Jurkat, Clone E6-1 (cell line): ENCODE measurements at places on chromosomes 5 and 9.

DNA sequence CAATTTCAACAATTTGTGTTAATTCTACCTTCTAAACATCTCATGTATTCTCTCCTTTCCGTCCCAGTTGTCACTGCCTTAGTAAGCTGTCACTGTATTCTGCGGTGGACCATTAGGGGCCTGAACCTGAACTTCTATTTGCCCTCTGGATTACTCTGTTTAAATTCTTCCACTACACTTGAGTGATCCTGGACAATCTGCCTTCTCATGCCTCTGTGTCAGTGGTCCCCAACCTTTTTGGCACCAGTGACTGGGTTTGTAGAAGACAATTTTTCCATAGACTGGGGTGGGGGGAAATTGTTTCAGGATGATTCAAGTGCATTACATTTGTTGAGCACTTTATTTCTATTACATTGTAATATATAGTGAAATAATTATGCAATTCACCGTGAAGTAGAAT is 1157.6 kb upstream of the SEMA6A start:
- no peak for DNase-seq

DNA sequence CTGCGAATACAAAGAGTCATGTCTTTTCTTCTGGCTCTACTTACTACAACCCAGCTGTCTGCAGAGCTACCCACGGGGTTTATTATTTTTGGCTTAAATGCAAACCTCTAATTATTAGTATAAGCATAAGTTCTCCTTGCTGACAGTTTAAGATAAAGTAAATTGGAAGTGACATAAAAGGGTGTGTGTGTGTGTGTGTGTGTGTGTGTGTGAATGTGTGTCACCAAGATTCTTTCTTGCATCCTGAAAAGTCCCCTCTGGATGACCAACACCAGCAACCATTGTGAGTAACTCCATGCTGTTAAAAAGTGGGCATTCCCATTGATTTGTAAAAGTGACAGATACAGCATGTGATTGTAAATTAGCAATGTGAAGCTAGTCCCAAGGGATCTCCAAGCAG is 803.8 kb upstream of the ZNF608 start:
- DNase-seq: no peak

GRCh38 chr5:112253478-112254250 is 165.4 kb downstream of the EPB41L4A start:
- DNase-seq: no peak

DNA sequence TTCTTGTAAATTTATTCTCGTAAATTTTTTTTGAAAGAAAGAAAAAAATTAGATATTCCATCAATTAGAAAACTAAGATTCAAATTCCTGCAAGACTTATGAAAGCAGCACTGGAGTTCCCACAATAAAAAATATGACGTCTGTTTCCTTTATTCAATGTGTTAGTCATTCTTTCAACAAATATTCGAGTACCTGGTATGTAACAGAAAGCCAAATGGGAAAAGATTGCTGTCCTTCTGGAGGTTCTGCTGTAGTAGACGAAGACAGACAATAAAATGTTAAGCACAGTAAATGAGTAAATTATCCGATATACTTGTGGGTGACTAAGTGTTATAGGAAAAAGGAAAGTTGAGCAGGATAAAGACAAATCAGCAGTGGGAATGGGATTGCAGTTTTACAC is 92.2 kb downstream of the ADAMTSL1 start:
- no peak for DNase-seq

DNA sequence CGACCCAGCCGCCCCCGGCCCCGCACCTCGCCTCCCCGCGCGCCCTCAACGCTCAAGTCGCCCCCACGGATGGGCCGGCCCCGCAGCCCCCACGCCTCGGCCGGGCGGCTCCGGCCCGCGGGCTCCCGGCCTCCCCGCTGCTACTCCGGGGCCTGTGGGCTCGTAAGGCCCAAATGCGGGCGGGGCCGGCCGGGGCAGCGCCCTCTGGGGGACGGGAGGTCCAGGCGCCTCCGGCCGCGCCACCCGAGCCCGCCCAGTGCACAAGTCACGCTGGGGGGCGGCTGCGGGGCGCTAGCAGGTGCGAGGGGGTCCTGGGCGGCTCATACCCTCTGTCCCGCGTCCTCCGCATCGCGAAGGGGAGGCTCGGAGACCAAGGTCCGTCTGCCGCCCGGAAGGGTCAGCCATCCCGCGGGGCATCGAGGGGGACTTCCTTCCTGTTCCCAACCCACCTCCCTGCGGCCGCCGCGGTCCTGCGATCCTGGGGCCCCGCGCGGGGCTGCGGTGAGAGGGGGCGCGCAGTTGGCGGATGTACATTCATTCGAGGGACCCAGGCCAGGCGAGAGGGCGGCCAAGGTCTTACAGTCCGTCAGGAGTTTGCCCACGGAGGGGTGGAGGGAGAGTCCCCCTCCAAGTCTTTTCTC is at the start of gene CIZ1:
Gene CIZ1 (minus strand): TSS at position 167 of the 641 bp plus-strand sequence. CDS start 715 bp downstream, outside the sequence.
- DNase-seq: peak; percentile 52

DNA sequence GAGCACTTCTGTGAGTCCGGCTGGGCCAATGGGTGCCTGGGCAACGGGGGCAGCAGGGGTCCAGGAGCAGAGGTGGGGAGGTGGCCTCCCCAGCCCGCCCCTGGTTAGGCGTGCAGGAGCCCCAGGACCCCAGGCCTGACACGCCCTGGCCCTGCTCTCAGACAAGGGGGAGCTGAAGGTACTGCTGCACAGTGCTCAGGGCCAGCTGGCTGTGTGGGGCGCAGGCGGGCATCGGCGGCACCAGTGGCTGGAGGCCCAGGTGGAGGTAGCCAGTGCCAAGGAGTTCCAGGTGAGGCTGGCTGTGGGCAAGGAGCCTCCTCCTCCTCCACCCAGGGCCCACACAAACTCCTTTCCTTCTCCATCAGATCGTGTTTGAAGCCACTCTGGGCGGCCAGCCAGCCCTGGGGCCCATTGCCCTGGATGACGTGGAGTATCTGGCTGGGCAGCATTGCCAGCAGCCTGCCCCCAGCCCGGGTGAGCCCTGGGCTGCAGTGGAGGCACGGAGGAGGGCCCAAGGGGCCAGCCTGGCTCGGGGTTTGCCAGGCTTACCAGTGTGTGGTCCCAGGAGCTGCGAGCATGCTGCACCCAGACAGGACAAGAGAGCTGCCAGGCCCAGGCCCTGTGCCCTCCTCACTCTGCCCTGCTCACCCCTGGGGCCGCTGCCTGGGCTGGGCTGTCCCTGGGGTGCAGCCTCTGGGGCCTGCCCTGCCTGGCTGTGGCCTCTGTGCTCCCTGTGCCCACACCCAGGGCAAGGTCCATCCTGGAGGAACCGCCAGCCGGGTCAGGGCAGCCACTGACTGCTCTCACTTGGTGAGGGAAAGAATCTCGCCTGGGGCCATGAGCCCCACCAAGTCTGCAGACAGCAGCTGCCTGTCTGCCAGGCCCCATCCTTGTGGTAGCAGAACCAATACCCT is 7.0 kb downstream of the MAMDC4 start:
- no peak for DNase-seq

DNA sequence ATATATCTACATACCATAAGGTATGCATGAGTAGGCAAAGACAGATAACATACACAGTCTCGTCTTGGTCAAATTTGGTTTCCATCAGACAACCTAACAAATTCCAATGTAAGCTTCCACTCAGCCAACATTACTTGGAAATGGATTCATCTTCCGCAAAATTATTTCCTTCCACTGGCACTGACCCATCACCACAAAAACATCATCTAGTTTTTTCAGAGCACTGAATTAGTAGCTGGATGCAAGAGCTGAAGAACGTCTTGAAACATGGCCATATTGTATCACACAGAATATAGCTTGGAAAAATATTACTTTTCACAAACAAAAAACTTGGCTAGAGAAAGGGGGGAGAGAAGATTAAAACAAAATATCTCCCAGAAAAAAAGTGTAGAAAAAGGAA is 73.5 kb downstream of the EFNA5 start:
- no peak for DNase-seq

DNA sequence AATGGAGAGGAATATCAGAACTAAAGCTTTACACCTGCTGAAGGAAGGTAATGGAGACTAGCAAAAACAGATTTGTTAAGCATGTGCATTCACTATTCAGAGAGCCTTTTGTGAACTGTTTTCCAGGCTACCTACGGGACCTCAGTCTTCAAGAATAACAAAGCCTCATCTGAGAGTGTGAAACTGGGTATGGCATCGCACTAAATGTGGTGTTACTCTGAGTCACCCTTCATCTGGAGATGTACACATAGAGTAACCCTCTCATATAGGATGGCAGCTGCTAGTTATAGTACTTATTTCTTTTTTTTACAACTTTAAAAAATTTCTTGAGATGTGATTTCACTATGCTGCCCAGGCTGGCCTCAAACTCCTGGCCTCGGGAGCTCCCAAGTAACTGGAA is 306.8 kb downstream of the ZNF608 start:
- DNase-seq: no peak

DNA sequence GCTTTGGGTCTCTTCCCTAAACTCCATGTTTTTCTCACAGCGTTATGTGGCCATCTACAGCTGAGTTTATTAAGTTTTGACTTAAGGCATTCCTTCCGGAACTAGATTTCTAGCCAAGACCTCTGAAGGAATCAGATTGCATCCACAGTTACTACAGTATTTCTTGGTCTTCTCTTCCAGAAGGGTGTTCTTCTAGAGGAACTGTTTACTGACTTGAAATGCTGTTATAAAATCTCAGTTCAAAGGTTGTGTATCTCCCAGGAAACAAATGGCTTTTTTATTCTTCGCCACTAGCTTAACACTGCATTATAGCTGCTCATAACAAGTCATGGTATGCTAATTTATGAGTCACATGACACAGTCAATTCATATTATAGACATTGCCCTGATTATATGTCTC is 55.3 kb upstream of the RAD23B start:
- DNase-seq: no peak

DNA sequence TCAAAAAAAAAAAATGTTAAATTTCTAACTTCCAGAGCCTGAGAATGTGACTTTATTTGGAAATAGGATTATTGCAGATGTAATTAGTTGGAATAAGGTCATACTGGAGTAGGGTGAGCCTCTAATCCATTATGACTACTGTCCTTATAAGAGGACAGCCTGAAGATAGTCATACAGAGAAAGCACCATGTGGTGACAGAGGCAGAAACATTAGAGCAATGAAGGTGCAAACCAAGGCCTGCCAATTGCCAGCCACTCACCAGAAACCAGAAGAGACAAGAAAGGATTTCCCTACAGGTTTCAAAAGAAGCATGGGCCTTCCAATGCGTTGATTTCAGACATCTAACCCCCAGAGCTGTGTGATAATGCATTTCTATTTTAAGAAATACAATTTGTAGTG is 659.2 kb upstream of the CHD1 start:
- no peak for DNase-seq

DNA sequence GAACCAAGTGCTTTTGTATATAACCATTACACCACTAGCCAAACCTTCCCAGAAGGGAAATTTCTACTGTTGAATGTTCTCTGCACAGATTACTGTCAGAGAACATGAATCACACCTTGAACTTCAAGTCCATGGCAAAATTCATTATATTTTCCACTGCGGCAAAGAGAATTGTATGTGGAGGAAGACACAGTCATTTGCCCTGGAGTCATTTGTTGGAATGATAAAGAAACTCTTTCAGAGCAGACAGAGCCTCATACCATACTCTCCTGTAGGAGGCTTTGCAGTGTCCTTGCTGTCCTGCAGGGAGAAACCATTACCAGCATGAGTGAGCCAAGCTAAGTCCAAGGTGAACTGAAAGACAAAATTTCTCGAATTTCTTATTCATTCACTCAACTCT is 369.0 kb downstream of the ARHGEF28 start:
- no peak for DNase-seq

- DNase-seq: no peak
These were observed 313.6 kb downstream of the KCTD16 start for GRCh38 chr5:144484124-144484897.

DNA sequence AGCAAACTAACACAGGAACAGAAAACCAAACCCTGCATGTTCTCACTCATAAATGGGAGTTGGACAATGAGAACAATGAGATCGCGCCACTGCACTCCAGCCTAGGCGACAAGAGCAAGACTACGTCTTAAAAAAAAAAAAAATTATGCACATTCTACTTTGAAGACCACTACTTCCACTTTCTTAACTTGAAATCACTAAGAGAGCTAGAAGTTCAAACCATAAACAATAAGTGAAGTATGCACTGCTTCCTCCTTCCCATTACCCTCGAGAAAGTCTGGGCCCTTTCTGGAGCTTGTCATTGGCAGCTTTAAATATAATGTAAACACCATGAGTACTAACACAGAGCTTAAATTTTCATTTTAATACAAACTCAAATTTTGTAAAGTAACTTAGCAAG is 94.9 kb downstream of the TLE1 start:
- DNase-seq: no peak

- no peak for DNase-seq
These were observed 130.0 kb downstream of the SEMA6A start for GRCh38 chr5:116444373-116445295.

GRCh38 chr5:77935506-77936364 is 159.6 kb upstream of the TBCA start:
- peak; percentile 80 for DNase-seq

DNA sequence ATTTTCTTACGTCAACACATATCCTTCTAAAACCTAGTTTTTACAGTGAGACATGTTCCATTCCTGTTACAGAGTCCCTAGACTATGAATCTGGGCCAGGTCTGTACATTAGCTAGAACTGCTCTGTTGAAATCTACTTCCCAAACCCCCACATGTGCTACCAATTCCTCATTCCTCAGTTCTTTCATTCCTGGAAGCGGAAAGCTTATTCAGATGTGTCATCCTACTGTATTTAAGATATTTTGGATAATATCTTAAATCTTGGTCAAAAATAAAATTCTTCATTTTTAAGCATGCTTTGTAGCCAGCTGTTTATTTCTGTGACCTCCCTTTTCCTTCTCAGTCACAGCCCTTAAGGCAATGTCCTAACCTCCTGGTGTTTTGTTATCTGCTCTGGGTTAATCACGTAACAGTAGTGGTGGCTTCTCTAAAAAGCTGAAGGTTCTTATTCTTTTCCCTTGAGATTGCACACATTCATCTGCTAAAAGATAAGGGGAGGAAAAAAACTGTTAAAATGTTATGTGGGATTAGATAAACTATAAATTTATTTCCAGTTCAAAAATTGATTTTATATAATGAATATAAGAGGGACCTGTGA is 35.6 kb downstream of the GLRX start:
- no peak for DNase-seq

GRCh38 chr5:157598350-157598936 is 22.9 kb upstream of the ADAM19 start:
- DNase-seq: no peak
